ENCODE measurements at places on chromosomes 5 and 9.
A peak's percentile ranks its signal among the peaks of the same experiment; 100 is the strongest.

- no peak for DNase-seq
Measured at GRCh38 chr9:26773056-26773455, 119.5 kb downstream of the CAAP1 start.

- no peak for DNase-seq
Measured at GRCh38 chr9:123217128-123217654, 51.2 kb downstream of the STRBP start.

DNA sequence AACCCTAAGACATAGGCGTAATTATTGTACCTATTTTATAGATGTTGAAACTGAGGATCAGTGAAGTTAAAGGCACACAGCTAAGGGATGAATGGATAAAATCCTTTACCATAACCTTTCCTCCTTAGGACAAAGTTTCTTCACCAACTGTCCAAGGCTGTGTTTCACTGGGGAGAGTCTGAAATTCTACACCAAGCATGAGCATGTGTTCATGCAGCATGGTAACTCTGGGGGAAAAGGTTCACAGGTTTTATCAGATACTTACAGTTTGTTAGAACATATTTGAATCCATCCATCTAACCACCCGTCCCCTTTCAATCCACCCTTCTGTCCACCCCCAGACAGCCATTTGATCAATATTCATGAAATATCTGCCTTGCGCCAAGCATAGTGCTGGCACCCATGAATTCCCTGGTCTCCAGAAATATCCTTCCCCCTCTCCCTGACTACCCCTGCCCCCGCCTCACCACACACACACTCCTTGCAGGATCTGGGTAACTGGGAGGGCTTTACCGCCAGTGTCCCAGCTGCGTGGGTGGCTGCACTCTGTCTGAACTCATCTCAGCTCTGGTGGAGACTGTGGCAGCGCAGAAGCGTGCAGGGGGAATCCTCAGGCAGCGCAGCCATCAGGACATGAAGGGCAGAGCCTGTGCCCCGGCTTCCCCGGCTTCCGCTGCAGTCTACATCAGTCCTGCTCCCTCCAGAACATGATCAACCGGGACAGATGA is 6.3 kb upstream of the KCNIP1 start:
- no peak for DNase-seq

DNA sequence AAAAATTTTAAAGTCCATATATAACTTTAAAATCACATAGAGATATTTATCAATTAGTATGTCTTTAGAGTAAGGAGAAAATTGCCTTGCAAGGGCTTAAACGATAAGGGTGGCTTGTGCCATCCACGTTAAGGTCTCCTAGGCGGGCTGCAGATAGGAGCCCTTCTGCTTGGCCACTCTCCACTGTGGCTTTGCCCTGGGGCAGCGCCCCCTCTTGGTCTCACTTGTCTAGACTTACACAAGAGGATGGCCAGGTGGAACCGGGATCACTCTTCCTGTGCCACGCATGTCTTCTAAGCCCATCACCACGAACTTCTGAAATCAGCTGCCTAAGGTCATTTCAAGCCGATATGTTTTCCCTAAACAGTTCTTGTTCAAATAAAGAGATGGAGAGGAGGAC is 2.9 kb downstream of the FPGS start:
- DNase-seq = peak; percentile 9

DNA sequence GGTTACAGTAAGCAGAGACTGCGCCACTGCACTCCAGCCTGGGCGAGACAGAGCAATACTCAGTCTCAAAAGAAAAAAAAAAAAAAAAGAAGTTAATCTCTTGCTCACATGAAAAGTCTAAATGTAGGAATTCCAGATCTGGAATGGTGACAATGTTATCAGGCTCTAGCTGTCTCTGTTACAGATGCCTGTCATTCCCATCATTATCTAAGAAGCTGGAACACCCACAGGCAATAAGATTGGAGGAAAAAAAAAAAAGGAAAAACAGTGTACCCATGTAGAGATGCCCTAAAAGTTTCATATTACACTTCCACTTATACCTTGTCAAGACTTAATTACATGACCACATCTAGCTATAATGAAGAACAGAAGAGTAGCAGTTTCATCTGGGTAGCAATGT is 38.2 kb downstream of the PTBP3 start:
- no peak for DNase-seq

DNA sequence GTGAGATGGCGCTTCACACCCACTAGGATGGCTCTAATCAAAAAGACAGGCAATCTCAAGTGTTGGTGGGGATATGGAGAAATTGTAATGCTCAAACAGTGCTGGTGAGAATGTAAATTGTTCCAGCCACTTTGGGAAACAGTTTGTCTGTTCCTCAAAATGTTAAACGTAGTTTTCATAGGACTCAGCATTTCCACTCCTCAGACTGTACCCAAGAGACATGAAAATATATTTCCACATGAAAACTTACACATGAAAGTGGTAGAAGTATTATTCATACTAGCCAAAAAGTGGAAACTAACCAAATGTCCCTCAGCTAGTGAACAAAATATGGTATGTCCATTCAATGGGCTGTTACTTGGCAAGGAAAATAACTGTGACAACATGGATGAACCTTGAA is 107.7 kb upstream of the CTSL start:
- no peak for DNase-seq

GRCh38 chr5:146667633-146668272 is 151.8 kb upstream of the GPR151 start:
- no peak for DNase-seq

GRCh38 chr5:131413605-131414559 is 150.0 kb downstream of the CDC42SE2 start:
- DNase-seq = no peak

GRCh38 chr5:8865686-8866374 is 680.0 kb downstream of the SEMA5A start:
- DNase-seq = no peak

GRCh38 chr5:131245312-131245711 is 18.5 kb upstream of the CDC42SE2 start:
- DNase-seq = no peak

GRCh38 chr9:105621001-105621400 is 41.3 kb upstream of the TAL2 start:
- DNase-seq = no peak

DNA sequence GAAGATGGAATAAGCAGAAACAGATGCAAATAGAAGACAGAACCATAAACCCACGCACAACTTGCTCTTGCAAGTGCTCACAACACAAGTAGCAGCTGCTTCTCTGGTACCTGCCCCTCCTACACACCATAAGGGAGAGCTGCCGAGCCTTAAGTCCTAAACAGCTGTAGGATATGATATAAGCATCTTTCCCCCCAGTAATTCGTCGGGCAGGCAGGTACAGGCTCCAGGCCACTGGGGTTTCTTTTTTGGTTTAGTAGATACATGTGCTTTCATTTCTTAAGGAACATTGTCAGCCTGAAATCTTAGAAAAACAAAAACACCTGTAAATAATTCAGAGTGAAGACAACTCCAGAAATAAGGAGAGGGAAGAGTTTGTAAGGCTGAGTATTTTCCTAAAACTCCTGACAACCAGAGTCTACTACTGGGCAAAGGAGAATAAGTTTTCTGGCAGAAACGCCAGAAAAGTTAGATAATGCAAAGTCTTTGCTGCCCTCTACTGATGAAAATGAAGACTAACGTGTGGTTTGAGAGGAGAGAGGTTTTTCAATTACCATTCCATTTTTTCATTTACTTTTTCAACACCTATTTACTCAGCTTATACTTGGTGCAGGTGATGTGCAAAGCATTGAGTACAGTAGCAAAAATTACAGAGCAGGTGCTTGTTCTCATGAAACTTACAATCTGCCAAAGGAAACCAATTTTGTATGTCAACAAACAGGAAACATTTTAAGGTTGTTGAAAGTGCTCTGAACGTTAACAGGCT is 20.1 kb upstream of the TCERG1 start:
- DNase-seq = no peak

DNA sequence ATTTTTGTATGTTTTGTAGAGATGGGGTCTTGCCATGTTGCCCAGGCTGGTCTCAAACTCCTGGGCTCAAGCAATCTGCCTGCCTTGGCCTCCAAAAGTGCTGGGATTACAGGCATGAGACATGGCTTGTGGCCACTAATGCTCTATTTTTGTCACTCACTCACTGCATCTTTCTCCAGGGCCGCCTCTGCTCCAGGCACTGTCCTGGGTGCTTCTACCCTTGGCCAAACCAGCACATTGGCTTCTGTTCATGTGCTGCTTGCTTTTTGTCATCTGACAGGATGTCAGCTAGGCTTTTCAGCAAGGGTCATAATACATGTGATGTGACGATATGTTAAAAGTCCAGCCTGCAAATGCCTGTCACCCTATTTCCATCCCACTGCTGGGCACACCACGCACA is 3.2 kb downstream of the ODF2 start:
- no peak for DNase-seq

DNA sequence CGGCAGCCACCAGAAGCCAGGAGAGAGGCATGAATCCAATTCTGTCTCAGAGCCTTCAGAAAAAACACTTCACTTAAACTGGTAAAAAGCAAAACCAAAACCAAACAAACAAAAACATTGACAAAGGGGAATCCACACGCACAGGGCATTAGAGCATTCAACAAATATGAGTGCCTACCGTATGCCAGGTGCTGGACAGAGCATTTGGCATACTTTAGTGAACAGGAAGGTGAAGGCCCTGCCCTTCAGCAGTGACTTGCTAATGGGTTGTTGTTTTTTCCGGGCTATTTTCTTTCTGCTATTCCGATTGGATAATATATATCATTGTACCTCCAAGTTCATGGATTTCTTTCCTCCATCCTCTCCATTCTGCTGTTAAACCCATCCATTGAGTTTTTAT is 71.7 kb upstream of the RUFY1 start:
- DNase-seq = no peak

- no peak for DNase-seq
Measured at GRCh38 chr5:146340260-146341081, 1.8 kb downstream of the POU4F3 start.

GRCh38 chr9:77016526-77017504 is 2.6 kb upstream of the FOXB2 start:
- DNase-seq = no peak

DNA sequence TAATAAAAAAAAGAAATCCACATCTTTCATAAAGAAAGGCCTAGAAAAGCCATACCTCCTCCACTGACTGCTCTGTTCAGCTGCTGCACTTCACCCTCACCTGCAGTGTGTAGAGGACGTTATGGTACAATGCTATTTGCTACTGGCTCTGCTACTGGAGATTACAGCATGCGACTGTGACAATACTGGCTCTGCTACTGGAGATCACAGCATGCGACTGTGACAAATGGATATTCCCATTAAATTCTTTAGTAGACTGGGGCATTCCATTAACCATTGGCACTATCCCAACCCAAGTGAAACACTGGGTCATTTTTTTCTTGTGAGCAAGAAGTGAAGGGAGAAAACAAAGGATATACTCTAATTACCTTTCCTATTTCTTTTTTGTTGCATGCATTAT is 1063.5 kb upstream of the DMAC1 start:
- DNase-seq = no peak

GRCh38 chr5:669111-669841 is 23.9 kb downstream of the TPPP start:
- no peak for DNase-seq

DNA sequence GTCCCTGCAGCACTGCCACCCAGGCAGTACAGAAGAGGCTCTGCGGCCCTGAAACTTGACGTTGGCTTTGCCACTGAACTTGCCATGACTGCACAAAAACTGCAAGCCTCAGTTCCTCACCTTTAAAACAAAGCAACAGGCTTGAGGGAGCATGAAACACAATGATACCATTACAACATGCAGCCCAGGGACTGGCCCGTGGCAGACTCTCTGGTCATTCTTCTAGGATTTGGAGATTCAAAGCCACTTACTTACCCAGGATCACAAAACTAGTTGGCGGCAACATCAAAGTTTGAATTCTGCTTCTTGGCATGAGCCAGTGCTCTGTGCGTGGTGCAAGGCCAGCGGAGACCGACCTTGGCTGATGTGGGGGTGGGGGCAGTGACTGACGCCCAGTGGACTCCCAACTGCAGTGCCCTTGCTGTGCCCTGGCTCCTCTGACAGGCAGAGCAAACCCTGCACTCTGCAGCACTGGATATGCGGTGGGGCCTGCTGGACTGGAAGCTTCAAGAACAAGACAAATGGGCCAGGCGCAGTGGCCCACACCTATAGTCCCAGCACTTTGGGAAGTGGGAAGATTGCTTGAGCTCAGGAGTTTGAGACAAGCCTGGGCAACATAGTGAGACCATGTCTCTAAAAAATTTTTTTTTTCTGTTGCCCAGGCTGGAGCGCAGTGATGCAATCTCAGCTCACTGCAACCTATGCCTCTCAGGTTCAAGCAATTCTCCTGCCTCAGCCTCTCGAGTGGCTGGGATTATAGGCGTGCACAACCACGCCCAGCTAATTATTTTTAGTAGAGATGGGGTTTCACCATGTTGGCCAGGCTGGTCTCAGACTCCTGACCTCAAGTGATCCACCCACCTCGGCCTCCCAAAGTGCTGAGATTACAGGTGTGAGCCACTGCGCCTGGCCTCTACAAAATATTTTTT is 18.9 kb downstream of the SQSTM1 start:
- no peak for DNase-seq

DNA sequence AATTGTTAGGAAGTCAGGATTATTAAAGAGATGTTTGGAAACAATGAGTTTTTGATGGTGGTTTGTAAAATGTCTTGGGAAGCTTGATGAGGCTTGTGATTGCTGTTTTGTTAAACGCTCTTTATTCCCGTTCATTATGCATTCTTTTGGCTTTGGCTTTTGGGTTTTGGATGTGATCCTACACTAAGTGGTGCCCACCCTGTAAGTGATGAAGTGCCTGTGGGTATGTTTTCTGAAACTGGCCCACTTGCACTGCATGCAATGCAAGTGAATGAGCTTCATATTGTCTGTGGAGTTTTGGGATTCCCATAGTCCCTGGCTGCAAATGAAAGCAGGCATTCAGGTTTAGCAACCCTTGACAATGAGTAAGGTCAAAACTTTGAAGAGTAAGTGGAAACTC is 1035.5 kb upstream of the WWC1 start:
- DNase-seq = no peak

DNA sequence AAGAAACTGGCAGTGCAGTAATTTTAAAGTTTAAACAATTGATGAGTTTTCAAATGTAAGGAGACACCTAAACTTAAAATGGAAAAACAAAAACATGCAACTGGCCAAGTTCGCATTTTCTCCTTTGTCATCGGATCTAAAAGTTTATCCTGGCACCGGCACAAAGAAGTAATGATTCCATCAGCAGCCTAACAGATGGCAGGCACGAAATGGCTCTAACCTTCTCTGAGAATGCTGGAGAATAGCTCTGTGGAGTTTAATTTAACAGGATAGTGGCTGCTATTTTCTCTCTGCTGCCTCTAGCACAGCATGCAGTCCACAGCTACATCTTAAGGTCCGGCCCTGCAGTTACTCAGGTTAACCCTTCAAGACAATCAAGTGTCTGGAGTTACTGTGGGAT is 82.2 kb downstream of the PRELID2 start:
- DNase-seq = no peak

DNA sequence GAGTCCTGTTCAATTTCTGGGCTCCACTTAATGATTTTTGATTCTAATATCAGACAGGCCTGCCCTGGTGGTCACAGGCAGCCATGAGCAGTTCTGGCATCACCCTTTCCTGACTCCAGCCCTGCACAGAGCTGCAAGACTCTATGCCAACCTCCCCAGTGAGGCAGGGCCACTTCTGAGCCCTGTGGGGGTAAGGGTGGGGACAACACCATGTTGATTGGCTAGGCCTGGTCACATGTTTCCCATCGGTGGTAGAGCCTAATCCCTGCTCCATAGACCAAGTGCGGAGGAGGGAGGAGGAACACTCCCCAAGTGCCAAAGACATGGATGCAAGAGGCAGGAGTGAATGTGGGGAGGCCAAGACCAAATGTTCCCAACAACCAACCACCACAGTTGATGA is 134.6 kb downstream of the PHF2 start:
- no peak for DNase-seq
